ENCODE measurements at places on chromosomes 4 and X.
A peak's percentile ranks its signal among the peaks of the same experiment; 100 is the strongest.

DNA sequence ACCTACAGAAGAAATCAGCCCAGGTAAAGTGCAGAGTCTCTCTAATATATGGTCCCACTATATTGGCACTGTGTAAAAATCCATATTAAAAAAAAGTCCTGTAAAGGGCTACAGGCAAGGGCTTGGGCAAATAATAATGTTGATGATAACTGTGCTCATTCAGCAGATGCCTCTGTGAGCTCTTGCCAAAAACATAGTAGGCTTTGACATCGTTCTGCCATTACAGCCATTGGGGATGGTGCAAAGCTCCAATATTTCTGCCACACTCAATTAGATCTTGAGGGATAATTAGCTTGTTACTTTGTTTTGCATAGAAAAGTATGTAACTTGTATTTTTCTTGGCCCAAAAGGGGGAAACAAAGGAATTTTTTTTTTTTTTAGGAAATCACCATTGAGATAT lies 645.5 kb upstream of the FAM241A start:
- no peak for DNase-seq

DNA sequence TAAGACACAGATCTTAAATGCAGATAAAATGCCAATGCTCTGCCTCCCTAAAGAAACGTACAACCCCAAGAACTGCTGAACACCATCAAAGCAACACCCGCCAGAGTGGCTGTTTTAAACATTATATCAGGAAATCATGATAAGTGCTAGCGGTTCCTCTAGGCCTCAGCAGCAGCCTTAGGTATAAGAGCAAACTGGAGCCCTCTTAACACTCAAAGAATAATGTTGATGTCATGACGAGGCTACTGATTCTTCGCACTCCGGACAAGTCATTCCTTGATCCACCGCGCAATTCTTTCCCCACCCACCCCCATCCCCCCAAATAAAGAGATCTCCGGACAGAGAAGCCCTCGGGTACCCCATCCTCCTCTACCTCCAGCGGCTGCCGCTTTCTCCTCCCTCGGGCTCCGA lies 507 bp downstream of the LIN54 start:
- no peak for DNase-seq

DNA sequence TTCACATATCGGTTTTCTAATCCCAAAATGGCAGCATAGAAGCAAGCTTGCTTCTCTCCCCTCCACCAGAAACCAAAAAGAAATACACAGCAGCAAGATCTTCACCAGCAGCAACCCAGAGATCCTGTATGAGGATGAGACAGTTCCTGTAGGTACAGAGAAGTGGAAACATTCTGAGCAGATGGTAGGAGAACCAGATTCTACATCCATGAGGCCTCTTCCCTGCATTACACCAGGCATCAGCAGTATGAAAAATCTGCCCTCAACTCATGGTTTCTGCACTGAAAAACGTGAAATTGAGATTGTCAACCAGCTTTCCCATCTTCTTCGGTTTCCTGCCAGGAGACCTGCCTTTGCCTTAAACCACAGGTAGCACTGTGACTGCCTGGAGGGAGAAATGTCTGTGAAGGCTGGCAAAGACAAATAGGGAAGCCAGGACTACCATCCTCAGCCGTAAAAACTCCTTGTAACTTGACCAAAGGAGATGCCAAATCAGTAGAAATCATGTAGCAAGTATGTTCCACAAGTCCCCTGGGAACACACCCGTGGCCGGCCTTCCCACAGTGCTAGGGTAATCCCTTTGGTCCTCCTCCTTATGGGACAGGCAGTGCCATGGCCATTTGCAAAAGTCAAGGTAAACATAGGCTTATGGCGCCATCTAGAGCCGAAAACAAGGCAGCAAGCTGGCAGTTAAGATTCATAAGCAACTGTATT lies 24.0 kb upstream of the MTHFD2L start:
- peak; percentile 54 for DNase-seq

GRCh38 chr4:151568966-151569365 lies 160.0 kb downstream of the FHIP1A start:
- no peak for DNase-seq

- DNase-seq = no peak
These were observed 1.8 kb downstream of the NLGN4X start for GRCh38 chrX:6226596-6227452.

- no peak for DNase-seq
These were observed 36.1 kb downstream of the MTTP start for GRCh38 chr4:99610605-99611175.

DNA sequence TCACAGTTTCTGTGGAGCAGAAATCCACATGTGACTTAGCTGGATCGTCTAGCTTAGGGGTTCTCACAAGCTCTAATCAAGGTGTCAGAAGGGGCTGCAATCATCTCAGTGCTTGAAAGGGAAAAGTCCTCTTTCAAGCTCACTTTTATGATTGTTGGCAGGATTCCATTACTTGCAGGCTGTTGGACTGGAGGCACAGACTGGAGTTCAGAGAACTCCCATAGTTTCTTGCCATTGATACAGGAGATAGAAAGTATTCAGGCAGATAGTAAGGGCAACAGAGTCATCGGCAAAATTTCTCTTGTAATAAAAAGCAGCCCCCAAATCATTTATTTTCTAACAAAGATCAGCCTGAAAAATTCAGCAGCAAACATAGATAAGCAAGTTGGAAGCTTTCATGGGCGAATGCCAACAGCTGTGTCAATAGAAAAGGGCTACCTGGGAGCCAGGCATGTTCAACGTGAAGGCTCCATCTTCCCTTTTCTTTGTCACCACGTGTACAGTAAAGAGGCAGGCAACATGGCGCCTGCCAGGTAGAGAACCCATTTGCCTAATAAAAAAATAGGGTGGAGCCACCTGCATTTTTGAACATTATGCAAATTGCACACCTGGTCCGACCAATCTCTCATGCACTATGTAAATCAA lies 64.4 kb downstream of the CXCL13 start:
- DNase-seq = no peak

DNA sequence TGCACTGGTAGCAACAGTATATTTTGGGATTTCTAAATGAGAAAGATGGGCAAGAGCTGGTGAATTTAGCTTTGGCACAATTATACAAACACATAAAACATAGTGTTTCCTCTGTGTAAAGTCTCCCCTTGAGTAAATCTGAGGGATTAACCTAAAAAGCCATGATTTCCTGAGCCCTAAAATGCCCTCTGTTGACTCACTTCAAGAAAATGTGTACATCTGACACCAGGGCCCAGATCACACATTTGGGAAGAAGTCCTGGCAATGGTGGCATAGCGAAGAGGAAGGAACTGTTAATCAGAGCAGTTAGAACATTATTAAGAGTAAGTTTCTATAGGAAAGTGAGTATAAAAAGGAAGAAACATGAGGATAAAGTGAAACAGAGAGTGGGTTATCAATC lies 338.5 kb downstream of the SPOCK3 start:
- no peak for DNase-seq

DNA sequence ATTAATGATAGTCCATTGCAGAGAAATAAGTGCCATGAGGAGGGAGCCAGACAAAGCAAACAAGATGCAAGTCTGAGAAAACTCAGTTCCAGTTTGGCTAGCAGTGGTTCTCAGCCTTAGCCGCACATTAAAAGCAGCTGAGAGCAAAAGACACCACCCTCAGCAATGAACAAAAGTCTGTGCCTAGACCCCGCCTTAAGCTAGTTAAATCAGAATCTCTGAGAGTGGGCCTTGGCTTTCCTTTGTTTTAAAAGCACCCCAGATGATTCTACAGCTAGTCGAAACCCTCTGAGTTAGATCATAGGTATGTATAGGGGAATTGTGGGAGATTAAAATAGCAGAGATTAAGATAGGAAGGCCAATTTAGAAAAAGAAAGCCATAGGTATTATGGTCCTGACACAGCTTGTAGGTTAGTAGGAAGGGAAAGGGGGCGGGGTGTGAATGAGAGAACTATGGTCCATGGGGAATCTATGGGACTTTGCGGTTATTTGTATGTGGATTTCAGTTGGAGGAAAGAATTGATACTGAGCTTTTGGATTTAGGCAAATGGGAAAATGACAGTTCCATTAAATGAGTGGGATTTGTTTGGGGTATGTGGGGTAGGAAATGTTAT lies 12.0 kb downstream of the SPRY1 start:
- DNase-seq = no peak

Data from stimulated activated CD4-positive, alpha-beta T cell treated with anti-CD3 and anti-CD28 coated beads, Interleukin-2, amount 100 ng/mL, for 24 hours (primary cell).